ENCODE measurements at places on chromosomes 16 and 17.

GRCh38 chr17:62653826-62654761 is 26.6 kb downstream of the MRC2 start:
- DNase-seq, result no peak

GRCh38 chr16:86929057-86929871 is 350.9 kb downstream of the FOXL1 start:
- peak; percentile 39 for DNase-seq

- no peak for DNase-seq
These were observed 1.4 kb downstream of the TENT4B start for GRCh38 chr16:50154420-50154950.

- DNase-seq, result peak; percentile 19
These were observed 36.4 kb upstream of the TMEM97 start for GRCh38 chr17:28282596-28282995.

- DNase-seq, result no peak
These were observed 13.4 kb upstream of the SULT1A1 start for GRCh38 chr16:28623172-28623711.

DNA sequence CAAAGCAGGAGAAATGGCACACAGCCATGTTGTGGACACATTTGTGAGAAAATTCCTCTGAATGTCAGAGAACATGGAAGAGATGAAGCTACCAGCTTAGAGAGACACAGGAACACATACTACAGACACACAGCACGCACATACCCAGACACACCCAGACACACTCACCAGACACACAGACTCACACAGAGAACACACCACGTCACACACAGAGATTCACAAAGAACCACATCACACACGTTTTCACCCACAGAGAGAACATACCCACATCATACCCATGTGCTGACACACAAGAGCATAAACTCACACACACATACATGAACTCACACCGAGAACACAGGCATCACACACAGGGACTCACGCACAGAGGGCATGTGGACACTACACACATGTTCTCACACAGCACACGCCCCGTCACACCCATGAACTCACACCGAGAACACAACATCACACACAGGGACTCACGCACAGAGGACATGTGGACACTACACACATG is 124.9 kb downstream of the METRNL start:
- no peak for DNase-seq

GRCh38 chr17:75345514-75346167 is 56.4 kb upstream of the SLC25A19 start:
- no peak for DNase-seq

GRCh38 chr17:54849660-54850059 is 51.0 kb upstream of the TOM1L1 start:
- DNase-seq, result no peak

GRCh38 chr17:35903451-35903850 is 23.3 kb upstream of the CCL5 start:
- DNase-seq, result no peak

DNA sequence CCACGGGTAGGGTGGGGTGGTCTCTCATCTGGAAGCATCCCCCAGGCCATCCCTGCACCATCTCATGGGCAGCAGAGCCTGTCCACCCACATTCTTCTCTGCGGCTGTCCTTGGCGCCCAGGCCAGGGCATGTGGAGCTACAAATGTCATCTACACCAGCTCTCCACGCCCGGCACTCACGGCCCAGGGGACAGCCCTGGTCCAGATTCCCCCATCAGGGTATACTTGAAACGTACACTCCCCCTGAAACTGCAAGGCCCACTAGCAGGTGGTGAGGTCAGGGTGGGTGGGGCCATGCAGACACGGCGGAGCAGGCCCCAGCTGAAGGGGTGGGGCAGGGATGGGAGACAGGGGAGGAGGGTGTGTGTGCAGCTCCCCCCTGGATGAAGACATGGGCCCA is 3.2 kb upstream of the SOX8 start:
- no peak for DNase-seq

- DNase-seq, result no peak
These were observed 26.7 kb upstream of the POLR3E start for GRCh38 chr16:22270525-22270924.

DNA sequence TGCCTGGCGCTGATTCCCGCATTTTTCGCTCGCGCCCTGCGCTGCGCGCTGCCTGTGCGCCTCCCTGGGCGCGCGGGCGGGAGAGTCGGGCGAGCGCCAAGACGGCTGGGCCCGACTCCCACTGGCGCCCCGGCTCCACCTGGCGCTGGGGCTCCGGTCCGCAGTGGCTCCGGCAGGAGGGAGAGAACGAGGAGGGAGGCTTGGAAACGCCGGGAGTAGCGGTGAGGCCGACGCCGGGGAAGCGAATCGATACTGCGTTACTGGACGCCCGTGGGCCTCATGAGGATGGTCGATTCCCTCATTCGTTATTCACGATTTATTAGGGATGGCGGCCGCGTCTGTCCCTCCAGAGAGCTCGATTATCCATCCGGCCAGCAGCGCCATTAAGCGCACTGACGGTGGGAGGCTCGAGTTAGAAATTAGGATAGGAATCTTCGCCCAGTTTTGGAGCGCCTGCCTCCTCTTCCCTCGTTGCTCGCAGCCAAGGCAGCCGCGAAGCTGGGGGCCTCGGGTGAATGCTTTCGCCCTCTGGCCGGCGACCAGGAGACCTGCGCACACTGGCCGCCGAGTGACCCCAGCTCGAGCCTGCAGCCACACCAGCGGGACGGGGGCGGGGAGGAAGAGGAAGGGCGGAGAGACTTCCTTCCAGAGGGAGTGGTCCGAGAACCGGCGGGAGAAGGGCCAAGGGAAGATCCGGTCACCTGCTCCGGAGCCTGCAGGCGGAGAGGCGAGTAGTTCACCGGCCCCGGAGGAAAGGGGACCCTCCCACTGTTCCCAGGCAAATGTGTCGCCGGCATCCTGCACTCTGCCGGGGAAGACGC is 1.3 kb upstream of the PCGF2 start:
- DNase-seq, result peak; percentile 53

Data from T1000 (cell line).